ENCODE measurements at places on chromosomes 3 and 15.

- DNase-seq = no peak
Observed at GRCh38 chr15:43082509-43082908, 23.3 kb downstream of the UBR1 start.

DNA sequence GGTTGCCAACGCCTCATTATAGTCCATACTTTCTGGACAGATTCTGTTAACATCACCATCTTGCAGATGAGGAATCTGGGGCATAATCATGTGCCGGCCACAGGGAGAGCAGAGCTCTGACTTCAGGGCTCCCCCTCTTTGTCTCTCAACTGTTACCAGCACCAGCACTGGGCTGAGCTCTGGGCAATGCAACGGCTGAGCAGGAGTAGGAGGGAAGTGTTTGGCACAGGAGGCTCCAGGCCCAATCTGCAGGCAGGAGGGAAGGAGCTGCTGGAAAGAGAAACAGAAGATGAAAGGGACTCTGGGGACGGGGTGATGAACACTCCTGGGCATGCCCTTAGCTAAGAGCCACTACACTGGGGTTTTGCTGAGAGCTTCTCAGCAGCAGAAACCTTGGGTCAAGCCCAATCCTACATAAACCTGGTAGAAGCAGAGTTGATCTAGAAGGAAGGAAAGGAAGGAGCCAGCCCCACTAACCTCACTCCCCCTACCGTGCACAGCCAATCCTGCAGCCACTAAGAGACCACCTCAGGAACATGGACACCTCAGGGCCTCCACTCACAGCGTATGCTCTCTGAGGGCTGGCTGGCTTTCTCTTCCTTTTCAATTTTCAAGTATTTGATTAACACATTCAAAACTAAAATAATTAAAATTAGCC, 73.1 kb upstream of the SPATA12 start:
- no peak for DNase-seq

- DNase-seq = no peak
Observed at GRCh38 chr3:10601151-10601856, 95.9 kb upstream of the ATP2B2 start.

DNA sequence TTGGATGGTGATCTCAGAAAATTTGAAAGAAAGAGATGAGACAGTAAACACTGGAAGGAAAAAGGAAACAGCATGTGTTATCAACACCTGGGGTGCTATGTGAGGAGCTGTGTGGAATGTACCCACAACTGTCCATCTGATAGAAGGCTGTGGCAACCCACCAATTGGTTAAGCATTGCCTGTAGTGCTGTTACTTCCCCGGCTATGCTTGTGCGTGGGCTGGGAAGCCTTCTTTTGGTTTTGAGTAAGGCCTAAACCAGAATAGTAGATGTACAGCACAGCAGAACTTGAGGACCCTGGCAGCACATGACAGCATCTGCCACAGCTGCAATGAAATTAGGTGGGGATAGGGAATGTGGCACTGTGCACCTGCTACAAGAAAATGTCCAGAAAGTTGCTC, 184.5 kb downstream of the FHIT start:
- DNase-seq = no peak

DNA sequence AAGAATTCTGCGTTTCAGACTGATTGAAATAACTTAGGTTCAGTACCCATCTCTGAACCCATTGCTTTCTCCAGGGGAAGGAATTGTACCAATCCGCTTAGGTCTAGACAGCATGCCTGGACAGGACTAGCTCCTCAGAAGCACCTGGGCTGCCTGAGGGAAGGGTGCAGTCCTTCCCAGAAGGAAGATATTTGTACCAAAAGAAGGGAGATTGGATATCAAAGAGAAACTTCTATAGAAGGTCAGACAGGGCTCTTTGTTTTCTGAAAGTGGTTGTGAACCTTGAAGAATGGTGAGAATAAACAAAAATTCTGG, 133.8 kb upstream of the LRTM1 start:
- no peak for DNase-seq
